ENCODE measurements at places on chromosomes 6 and 20.

GRCh38 chr6:124961777-124962638 lies at the start of gene RNF217:
RNF217 (plus strand) TSS chr6:124962437; CDS start chr6:124962545, 108 bp downstream.
- peak; percentile 76 for DNase-seq

GRCh38 chr6:93496548-93496947 lies 77.2 kb upstream of the EPHA7 start:
- DNase-seq, result no peak

GRCh38 chr6:93412452-93412851 lies 6.9 kb downstream of the EPHA7 start:
- DNase-seq, result no peak

DNA sequence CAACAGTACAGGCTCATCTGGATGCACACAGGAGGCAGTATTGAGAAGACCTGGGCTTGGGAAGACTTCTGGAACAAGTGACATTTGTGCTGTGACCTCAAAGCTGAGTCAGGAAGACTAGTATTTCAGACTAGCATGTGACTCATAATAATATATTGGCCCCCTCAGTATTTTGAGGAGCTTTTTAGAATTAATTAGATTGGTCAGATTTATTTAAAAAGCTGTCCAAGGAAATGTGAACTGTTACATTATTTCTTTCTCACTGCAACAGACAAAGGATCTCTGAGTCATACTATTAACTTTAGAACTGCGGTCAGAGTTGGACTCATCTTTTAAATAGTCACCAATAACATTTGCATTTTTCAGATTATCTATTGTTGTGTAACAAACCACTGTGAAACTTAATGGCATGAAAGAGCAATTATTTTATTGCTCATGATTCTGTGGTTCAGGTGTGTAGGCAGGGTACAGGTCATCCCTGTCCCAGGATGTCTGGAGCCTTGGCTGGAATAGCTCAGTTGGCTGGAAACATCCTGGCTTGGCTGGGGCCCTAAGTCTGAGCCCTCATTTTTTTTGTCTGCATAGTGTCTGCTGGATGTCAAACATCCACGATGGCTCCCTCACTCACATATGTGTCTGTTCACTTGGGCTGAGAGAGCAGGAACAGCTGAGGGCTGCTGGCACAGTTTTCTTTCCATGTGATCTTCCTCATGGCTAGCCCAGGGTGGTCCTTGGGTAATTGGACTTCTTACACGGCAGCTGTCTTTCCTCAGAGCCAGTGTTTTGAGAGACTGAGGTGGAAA lies 46.9 kb downstream of the MAP3K4 start:
- DNase-seq, result peak; percentile 96

DNA sequence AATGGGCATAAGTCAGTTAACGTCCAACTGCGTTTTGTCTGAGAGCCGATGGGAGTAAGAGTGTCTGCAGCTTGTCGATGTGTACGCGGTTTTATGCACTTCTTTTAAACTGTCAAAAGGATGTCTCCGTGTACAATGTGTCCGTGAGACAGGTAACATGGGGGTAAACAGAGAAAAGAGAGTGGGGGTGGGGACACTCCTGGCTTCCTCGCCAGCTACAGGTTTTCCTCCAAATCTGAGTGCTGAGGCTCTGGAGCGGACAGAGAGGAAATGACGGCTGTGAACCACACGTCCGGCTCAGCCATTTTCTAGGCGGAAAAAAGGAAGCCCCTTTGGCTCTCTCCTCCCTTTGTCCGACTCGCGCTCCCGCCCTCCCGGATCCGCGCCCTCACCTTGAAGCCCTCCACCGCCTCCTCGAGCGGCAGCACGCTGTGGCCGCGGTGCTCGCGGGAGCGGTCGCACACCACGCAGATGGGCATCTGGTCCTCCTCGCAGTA lies 916 bp downstream of the TRIM27 start:
- peak; percentile 31 for DNase-seq

GRCh38 chr6:151402228-151402627 lies 10.9 kb upstream of the ZBTB2 start:
- no peak for DNase-seq

GRCh38 chr6:70557998-70558397 lies 8.7 kb upstream of the SDHAF4 start:
- DNase-seq, result no peak

- DNase-seq, result no peak
These were observed 12.1 kb downstream of the MYLK2 start for GRCh38 chr20:31831211-31831610.

- no peak for DNase-seq
These were observed 86.5 kb downstream of the GINS1 start for GRCh38 chr20:25493748-25494505.

DNA sequence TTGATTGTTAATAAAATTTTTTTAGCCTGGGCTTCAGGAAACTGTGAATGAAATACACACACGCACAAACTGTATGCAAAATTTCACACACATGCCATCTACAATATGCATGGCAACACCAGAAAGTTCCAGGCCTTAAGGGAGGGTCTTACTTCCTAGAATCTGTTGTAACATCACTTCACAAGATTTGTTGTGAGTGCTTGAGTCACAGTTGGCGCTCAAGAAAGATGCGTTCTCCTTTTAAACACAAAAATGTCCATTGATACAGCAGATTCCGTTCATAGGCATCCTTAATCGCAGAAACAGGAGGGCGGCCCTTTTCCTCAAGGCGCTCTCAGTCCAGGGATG lies 485 bp upstream of the RTF2 start:
- DNase-seq, result no peak

DNA sequence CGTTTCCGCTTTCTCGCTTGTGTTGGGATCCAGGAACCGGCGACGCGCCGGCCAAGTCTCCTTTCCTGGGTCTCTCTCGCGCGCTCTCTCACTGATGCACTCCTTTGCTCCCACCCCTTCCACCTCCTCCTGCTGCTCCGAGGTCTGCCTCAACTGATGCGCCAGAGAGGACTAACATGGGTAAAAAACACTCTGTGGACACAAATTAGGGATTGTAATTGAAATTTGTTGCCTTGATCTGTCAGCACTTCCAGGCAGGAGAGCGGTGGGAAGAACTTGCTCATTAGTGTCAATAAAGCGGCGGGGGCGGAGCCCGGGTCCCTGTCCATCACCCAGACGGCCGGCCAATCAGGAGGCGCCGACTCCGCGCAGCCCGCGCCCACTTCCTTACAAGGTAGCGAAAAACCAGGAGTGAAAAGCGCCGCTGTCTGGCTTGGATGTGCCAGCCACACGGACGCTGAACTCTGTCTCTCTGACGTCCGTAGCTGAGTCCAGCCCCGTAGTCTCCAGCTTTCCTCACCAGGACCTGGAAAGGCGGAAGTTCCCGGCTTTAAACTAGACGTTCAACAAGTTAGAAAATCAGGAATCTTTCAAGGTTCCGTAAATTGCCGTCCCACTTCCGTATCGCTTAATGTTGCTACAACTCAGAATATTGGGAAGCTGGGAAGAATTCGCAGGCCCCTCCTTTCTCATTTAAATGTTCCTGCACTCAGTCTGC lies at the start of gene TBX18:
TSS of gene TBX18 (minus strand) at position 267 of the 718 bp plus-strand sequence. CDS start 417 bp downstream, outside the sequence.
- DNase-seq, result peak; percentile 88

- no peak for DNase-seq
These were observed 7.4 kb downstream of the FRMD1 start for GRCh38 chr6:168071620-168072019.

- no peak for DNase-seq
These were observed 111.7 kb upstream of the CD93 start for GRCh38 chr20:23197836-23198235.

DNA sequence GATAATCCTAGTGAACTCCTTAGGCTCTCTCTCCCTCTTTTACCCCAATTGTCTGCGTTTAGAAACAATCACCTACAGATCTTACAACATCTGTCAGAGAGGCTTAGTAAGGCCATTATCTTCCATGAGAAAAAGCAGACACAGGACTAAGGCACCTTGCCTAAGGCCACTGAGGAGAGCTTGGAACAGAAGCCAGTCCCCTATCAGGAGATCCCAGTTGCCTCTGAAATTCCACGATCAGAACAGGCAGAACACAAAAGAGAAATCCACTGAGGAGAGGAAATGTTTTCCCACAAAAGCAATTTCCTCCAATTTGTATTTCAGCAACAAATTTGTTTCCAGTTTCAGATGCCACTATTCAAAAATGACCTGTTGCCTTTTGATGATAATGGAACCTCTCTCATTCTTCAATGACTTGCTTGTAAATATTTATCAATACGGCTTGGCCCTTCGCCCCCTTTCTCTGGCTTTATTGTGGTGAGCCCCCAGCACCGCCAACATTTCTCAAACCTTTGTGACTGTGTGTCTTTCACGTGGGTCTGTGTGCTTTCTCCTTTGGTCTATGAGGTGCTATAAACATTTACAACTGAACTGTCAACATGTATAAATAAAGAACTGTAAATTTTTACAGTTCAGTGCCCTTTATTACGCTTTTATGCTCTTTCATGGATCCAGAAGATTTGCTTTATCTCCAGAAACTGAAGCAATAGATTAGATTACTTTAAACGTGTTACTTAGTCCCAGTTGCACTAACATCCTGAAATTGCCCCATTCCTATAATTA lies 187.8 kb upstream of the PHACTR1 start:
- DNase-seq, result no peak

Data from IMR-90 (cell line).